Right kidney (tissue), 9 donors: ENCODE measurements at places on chromosomes 4 and X.
A peak's percentile ranks its signal among the peaks of the same experiment; 100 is the strongest.

DNA sequence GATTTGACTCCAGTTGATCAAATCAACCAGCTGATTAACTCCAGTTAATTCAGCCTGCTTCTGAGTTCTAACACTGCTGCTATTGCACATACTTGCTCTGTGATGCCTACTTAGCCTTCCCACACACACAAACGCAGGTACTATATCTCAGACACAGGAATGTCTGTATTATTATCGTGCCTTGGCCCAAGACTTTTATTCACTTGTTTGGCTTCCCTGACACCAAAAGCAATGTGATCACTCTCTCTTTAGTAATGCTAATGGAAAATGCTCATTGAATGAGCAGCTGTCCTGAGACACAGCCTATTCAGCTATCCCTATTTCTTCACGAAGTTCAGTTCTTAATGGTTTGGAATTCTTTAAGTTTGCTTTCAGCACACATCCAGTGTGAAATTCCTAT is 356.4 kb upstream of the CXorf51A start:
- no peak for DNase-seq

- DNase-seq = no peak
These were observed 18.0 kb upstream of the CT45A1 start for GRCh38 chrX:135695471-135695870.

DNA sequence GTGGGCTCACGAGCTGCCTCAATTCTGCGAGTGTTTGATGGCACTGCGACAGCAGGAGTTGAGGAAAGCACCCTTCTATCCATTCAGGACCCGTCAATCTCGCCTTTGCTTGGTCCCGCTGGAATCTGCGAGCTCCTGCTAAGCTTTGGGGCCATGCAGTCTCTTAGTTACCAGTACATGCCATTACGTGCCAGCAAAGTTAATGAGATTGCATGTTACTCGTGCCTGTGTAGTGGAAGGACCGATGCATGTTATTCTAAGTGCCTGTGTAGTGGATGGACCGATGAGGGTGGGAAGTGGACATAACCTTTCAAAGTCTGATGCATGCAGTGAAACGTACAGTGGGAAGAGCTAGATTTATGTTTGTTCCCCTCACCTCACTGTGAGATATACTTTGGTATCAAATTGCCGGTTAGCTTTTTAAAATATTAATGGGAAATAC is 569 bp downstream of the RPS3A start:
- no peak for DNase-seq

- peak; percentile 25 for DNase-seq
These were observed 557.7 kb upstream of the SLIT2 start for GRCh38 chr4:19693936-19694570.

DNA sequence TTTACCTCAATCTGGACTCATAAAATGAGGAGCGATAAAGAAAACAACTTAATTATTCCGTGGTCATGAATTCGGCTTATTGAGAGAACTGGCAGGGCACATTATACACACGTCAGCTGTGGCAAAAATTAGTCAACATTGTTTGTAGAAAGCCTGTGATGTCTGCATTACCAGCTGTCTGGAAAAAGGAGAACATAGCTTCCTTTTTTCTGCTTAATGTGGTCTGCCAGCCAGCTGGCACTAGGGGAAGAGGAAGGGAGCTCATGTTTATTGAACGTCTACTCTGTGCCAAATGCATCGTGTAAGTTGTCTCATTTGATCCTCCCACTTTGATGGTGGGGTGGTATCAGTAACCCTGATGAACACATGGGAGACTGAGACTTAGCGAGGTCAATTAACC is 367.6 kb downstream of the ARHGAP24 start:
- DNase-seq = no peak

GRCh38 chrX:154350429-154351182 is 23.8 kb downstream of the FLNA start:
- DNase-seq = no peak

GRCh38 chr4:159390648-159391047 is 287.8 kb downstream of the RAPGEF2 start:
- no peak for DNase-seq

- DNase-seq = no peak
These were observed 18.5 kb downstream of the APLN start for GRCh38 chrX:129636175-129636681.

GRCh38 chr4:168781926-168782325 is 228.1 kb downstream of the CBR4 start:
- DNase-seq = no peak

DNA sequence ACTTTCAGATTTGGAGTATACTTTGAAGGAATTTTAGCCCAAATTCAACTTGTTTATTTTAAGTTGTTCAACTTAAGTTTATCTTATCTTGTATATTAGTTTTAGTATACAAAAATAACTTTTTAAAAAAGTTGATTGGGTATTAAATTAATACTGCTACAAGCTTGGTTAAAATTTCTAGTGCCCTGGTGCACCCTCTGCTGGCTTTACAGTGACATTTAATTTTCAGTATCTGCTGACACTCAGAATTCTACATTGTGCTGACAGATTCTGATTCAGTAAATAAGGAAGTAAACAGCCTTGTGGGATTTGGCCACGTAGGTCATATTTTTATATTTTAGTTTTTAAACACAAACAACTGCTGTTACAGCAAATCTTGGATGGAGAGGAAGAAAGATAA is 2.9 kb downstream of the EDA start:
- no peak for DNase-seq

- DNase-seq = no peak
These were observed 3.4 kb upstream of the HMX1 start for GRCh38 chr4:8874896-8875680.

DNA sequence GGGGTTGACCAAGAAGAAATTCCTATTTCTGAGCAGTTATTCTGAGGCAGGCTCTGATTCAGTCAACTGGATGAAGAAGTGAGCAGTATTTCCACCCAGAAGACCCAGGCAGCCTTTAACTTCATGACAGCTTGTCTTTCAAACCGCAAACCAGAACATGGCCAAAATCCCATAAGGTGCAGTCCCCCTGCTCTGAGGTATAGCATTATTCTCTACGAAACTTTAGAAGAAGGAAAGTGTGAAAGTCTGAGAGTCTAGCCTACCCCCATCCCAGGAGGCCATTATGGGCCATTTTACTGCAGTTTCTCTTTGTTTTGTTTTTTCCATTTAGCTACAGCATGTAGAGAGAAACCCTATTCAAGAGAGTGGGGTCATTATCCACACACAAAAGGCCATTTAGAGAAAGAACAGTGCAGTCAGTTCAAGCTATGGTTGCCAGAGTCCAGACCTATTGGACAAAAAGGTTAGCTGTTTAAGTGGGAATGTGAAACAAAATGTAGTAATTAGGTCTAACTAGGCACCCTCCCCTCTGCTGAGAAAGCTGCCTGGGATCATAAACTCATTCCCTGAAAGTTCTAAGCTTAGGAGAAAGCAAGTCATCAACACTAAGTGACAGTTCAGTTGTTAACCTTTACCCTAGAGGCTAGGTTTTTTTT is 52.1 kb upstream of the RASGEF1B start:
- DNase-seq = no peak

DNA sequence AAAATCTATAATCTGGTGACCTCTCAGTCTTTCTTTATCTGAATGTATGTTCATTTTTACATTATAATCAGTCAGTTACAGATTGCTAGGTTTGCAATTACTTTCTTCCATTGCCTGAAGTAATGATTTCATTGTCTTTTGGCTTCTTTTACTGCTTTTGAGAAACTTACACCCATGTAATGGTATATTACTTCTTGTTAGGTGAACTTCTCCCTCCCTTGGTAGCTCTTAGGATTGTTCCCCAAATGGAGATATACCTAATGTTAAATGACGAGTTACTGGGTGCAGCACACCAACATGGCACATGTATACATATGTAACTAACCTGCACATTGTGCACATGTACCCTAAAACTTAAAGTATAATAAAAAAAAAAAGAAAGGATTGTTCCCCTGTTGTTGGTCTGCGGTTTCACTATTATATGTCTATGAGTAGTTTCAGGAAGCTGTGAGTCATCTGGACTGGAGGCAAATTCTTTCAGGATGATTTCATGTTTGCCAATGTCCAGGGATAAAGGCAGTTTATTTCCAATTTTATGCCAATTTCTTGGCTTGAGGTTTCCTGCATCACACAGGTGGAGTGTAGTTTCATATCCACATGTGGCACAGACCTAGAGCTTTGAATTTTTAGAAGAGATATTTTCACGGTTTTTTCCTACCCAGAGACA is 21.8 kb downstream of the SPANXC start:
- no peak for DNase-seq

GRCh38 chrX:7970428-7970827 is 43.2 kb upstream of the PNPLA4 start:
- DNase-seq = no peak

GRCh38 chrX:11305641-11306040 is 12.4 kb downstream of the AMELX start:
- no peak for DNase-seq

DNA sequence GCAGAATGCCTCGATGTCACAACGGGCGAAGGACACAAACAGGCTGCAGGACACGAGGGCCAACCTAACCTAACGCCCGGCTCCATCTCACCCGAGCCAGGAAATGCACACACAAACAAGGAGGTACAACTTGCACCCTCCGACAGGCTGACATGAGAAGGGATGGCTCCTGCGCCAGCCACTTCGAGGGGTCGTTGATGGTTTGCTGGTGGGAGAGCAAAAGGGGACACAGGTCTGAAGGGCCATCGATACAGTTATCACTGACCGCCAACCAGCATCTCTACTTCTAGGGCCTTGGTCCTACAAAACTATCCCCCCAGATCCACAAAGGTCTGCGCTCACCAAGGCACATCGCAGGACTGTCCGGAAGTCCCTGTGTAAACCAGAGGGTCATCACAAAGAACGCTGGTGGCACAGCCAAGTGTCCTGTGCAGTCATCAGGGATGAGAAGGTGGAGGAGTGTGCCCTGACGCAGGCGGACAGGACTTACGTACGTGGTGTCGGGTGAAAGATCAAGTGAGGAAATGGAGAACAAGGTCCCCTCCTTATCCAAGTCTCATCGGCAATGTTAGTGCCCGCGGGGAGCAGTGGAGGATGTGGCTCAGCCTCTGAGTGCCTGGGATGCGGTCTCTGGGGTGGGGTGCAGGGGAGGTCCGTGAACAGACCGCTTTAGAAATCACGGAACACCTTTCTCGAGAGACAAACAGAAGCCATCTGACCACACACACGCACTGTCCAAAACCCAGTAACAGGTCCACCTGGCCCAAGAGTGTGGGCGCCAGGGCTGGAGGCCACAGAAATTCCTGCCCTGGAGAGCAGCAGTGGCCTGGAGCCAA is 7.0 kb downstream of the MXD4 start:
- no peak for DNase-seq

DNA sequence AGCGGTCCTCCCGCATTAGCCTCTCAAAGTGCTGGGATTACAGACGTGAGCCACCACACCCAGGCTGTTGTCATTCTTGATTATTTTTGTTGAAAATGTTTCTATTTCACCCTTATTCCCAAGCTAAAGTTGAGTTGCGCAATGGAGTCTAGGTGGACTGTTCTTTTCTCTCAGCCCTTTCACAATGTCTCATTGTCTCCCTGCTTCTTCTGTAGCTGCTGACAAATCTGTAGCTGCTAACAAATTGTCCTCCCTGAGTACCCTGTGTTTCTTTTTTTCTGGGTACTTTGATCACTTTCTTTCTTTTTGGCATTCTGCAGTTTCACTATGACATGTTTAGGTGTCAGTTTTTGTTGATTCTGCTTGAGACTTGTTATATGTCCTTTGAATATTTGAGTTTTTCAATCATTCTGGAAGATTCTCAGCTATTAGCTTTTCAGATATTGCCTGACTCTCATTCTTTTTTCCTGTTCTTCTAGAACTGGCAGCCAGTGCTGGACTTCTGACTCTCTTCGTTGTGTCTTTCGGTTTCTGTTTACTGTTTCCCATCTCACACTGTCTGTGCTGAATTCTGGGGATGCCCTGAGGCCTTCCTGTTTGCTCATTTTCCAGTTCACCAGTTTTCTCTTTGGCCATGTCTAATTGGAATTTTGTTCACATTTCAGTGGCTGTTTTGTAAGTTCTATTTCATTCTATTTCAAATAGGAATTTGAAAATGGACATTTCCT is 6.6 kb downstream of the ABCD1 start:
- no peak for DNase-seq

DNA sequence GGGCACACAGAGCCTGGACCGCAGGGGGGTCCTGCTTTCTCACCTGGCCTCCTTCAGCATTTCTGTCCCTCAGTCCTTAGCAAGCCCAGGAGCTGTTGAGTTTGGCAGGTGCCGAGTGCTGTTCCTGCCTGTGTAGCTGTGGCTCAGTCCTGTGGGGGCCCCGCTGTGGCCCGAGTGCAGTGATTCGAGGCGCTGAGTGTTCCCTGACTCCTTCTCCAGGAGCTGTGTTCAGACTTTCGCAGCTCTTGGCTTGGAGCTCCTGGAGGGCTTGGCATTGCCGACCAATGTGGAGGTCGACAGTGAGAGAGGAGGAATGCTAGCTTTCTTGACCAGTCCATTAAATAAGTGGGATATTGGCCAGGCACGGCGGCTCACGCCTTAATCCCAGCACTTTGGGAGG is 50.1 kb upstream of the MSANTD1 start:
- no peak for DNase-seq

- no peak for DNase-seq
These were observed 38.6 kb downstream of the MAGEB17 start for GRCh38 chrX:16205840-16206239.

DNA sequence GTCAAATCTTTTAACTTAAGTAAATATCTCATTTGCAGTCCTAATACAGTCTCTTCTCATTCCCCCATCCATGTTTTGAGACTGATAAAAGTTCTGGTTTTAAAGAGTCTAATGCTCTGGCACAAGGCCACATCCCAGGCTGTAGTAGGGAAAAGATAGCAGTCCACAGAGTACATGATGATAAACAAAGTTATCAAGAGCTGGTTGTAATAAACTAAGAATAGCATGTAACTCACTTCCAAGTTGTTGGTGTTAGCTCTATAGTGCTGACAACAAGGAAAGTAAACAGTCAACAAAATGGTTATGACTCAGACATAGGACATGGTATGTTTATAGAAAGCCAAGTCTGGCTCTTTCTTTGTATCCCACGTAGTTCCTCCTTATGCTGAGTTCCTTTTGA is 21.8 kb upstream of the AREG start:
- no peak for DNase-seq

DNA sequence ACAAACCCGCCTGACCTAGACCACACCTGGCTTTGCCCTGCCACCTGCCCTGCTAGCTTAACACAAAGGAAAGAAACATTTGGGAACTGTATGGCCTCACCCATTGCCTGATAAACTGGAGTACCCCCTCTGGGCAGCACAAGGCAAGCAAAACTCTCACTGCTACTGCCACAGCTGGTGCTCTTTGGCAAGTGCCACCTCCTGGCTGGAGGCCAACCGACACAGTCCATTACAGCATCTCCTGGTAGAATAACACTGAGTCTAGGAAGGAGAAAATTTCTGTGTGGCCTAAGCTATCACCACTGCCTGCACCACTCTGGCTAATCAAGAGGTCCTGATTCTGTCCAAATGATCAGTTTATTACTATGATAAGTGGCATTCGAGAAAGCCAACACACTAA is 18.9 kb upstream of the SPANXN3 start:
- no peak for DNase-seq

- DNase-seq = no peak
These were observed 173.0 kb downstream of the GPC3 start for GRCh38 chrX:133812402-133812801.

GRCh38 chr4:74474345-74475090 is 29.6 kb downstream of the AREG start:
- DNase-seq = no peak

- no peak for DNase-seq
These were observed 1469.0 kb downstream of the PCDH7 start for GRCh38 chr4:32189130-32189529.
